Frontal cortex (tissue), 4 donors: ENCODE measurements at places on chromosomes 5 and 9.

GRCh38 chr5:15606197-15606596 lies 106.2 kb downstream of the FBXL7 start:
- DNase-seq: no peak

DNA sequence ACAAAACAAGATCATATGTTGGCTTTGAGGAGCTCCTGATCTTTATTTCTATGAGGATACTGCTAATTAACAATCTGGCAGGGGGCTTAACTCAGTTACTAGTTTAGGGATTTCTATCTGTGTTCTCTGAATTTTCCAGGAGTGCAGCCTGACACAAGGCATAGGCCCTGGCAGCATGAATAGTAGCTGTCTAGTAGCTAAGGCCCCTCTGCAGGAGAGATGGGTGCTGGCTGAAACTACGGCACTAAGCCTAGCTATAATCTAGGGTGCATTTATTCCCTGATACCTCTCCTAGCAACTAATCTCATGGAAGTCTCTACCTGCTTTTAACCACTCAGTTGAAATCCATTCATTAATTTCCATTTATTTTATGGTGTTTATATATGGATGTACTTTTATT lies 268.2 kb downstream of the TMEM232 start:
- no peak for DNase-seq

- no peak for DNase-seq
These were observed 124.0 kb upstream of the DAP start for GRCh38 chr5:10885026-10885425.

DNA sequence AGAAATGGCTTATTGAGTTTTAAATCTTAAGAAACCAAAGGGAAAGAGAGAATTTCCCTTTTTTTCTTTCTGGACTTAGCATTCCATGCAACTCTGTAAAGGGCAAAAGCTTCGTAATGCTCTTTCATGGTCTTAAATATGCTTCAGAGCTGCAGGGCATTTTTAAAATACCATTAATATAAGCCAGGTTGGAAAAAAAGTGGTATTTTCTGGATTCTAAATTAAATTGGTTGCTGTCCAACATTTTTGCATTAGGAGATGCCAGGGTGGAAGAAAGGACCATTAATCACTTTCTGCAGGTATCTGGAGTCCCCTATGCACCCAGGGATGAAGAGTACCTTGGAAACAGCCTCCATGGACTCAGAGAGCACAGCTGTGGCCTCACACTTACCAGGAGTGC lies 215.1 kb upstream of the DAPK1 start:
- no peak for DNase-seq

DNA sequence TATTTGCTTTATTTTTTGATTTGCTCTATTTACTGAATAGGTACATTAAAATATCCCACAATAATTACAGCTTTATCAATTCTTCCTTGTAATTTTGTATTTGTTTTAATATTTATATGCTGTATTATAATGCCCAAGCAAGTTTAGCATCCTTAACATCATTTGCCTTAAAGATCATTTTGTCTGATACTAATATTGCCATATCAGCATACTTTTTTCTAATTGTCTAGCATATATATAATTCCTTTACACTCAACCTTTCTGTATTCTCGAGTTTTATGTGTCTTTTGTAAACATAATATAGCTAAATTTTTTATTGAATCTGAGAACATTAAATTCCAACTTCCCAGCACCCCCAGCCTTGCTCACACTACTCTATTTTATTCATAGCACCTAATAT lies 64.7 kb downstream of the P4HA2 start:
- no peak for DNase-seq

DNA sequence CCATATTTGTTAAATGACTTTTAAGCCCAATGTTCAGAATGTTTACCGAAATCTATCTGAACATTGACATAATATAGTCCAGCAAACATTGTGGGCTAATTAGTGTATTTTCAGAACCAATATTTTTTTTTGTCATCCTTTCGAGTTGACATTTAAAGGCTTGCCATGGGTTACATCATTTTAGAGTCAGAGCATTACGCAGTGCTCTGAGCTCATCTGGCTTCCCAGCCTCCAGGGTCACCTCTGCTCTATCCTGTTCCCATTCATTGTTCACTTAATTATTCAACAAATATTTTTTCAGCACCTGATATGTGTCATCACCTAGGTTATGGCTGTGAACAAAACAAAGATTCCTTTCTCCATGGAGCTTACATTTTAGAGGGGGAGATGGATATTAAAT lies 80.2 kb downstream of the SREK1 start:
- no peak for DNase-seq

DNA sequence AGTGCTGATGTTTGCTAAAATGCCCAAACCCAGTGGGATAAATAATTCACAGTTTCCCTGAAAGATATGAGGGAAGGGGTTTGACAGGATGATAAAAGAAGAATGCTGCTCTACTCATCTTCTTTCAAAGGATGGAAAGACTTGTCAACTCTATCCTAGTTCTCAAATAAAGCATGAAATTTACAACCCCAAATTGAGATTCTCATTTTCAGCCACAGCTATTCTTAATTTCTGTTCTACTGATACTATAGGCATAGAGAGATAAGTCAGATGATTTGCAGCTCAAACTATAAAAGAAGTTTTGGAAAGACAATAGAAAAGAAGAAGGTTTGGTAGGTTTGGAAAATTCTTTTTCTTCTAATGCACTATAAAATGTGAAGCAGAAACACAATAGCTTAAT lies 542.6 kb downstream of the CSNK1G3 start:
- DNase-seq: no peak

DNA sequence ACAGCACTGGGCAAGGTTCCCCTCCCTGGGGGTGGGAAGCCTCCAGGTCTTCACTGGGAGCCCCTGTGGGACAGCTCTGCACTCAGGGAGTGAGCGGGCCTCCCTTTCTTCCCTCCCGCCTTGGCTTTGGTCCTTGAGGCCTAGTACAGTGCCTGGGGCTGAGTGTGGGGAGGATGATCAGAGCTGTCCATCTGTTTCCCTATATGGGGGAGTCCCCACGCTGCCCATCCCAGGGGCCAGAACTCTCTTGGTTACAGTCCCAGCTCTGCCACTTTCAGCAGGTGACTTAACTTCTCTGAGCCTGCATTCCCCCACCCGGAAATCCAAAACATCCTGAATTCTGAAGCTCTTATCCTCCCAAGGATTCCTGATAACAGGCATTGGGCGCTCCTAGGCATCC lies 42.6 kb downstream of the DAB2IP start:
- DNase-seq: no peak

DNA sequence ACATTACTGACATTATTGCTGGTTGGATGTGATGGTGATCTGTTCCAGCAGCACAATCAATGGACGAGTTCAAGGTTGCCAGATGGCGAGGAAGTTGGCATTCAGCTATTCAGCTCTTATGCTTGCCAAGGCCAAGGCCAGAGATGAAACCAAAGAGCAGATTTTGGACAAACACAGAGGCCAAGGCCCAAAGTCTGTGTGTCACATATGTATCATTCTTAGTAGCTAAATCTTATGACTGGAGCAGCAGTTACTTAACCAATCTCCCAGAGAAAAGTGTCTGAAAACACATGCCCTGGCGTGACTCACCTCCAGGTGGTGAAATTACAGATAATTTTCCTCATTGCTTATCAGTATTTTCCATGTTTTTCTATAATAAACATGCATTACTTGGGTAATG lies 189.0 kb upstream of the EGFLAM start:
- DNase-seq: no peak
